Left lobe of liver (tissue), 2 donors: ENCODE measurements at places on chromosomes 4 and X. TPM values are rescaled to one million over a fixed set of nuclear protein-coding genes. Genes with fewer than 3 reads are reported as not detected.

DNA sequence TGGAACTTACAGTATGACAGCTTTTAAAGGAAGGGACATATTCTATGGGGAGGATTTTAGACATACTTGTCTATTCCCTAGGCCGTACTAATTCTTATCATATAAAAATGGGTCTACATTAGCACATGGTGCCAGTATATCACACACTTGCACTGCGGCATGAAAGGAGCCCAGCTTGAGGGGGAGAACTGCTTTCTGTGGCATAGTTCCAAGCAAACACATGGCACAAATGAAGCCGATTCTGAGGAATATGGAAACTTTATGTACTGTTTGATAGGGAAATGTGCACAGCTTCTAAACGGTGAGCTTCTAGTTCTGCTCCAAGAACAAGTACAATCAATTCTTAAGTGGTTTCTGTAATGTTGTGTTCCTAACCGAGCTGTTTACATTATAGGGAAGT is 675.6 kb upstream of the FTHL17 start:
- DNase-seq, result no peak

AFF2 gene
- total RNA-seq, result 0.13 TPM

DNA sequence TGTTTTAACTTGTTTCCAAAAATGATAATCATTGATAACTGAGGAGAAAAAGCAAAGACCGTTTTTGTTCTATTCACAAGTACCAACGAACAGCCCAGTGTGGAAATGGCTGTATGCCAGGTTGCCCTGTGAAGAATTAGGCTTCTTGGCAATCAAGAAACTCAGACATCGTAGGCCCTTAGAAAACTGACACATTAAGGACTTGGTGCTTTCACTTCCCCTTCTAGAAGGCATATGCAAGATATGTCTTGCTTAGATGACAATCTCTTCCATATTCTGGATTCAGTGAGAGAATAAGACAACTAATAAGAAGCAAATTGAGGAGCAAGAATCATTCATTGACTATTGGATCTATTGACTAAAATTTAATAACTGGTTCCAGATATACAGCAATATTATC is 56.6 kb downstream of the ANAPC10 start:
- DNase-seq, result no peak

DNA sequence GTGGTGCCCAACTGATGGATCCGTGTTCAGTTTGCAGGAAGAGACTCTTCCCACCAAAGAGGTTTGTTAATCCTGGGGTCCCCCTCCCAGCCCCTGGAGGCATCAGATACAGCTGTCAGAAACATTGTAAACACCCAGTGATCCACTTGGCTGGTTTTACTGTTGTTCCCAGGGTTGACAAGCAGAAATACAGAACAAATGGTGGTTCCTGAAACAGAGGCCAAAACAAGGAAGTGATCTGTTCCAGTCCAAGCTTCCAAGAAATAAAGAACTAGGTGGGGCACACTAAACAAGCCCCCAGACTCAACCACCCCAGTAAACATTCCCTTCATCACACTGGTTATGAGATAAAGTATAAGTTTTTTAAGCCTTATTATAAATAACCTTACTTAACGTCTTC is 1.4 kb downstream of the TMLHE start:
- DNase-seq, result no peak

- DNase-seq, result peak; percentile 62
Measured at GRCh38 chrX:101417981-101418841, 10.2 kb downstream of the HNRNPH2 start.

- DNase-seq, result no peak
Measured at GRCh38 chr4:48896845-48897244, 9.7 kb downstream of the OCIAD2 start.

DNA sequence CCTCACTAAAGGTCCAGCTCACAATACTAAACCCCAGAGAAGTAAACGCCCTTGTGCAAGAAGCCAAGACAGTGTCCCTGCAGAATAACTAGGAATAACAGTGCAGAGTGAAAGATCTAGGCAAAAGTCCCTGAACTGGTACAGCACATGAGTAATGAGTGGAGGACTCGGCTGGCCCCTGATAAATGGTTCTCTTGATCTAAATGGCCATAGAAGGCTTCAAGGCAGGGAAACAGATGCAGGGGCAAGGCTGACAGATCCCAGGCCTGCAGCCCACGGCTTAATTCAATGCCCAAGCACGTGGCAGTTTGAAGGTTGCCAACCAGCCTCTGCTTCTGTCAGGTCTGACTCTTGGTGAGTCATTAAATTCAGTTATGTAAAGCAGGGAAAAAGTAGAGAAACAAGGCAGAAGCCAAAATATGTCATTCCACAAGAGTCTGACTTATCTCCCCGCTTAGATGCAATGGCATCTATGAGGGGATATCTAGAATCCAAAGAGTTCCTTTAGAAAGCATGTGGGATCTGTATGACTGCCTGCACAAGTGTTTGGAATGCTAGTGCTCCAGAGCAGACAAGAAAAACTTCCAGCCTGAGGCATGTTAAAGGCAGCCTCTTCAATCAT is 121.3 kb downstream of the PRDM5 start:
- DNase-seq, result no peak

GAGE1 gene
- total RNA-seq, result not detected

DNA sequence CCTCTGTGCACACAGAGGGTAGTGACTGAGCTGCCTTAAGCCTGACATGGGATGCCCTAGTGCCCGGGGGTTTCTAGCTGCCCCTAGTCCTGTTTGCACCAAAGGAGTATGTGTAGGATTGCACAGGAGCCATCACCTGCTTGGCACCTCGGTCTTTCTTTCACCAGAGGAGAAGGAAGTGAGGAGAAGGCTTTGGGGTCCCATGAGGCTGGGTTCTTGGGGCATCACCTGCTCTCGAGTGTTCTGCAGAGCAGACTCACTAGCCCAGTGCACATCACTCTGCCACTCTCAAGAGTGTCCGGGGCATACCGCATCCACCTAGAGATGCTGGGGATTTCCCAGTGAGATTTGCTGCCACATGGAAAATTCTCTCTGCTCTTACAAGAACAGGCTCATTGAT is 40.5 kb upstream of the GPR78 start:
- no peak for DNase-seq

RNF128 gene
- total RNA-seq, result 39.3 TPM

LYAR gene
- total RNA-seq, result 3.0 TPM

DNA sequence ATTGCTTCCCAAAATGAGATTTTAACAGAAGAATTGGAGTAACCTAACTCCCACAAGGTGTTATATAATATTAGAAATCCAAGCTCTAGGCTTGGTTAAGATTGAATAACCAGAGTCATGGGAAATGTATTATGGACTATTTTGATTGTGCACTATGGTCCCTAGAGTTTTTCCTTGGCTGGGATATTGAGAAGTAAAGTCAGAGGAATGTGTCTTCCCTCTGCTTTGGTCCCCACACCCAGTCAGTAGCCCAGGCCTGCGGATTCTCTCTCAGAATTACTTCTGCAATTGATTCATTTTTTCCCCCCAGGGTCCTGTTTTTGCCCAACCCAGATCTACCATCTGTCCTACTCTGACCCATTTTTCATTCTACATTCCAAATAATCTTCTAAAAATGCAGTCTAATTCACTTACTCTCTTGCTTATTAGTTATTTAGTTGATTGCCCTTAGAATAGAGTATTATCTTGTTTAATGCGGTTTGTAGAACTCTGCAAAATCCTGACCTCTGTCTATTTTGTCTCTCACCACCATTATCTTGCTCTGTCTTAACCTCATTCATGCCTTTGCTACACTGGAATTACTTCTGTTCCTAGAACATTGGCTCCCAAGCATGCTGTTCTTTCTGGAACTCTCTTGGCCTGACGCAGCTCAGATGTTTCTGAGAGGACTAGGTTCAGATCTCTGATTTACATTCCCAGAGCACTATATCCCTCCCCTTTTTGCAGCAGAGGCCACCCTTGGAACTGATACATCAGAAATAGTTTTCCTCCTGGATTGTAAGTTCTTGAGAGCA is 23.6 kb downstream of the GUCY1A1 start:
- no peak for DNase-seq

DNA sequence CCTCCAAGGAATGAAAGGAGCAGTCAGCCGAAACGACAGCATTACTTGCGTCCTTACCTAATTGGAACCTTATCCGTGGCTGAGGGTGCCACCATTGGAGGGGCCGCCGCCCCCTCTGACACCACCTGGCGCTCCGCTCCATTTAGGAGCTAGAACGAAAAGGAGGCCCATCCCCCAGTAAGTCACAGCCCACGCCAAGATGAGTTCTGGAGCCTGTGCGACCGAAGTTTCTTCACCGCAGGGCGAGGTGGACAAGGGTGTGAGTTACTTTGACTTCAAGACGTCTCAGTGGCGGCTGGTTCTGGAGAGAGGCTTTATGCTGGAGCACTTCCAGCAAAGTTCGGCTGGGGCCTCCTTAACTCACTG is 729 bp upstream of the IRF2 start:
- DNase-seq, result peak; percentile 58

CSAG3 gene
- total RNA-seq, result not detected

LEF1 gene
- 0.73 TPM for total RNA-seq

SCML1 gene
- 8.6 TPM for total RNA-seq
